ENCODE measurements at places on chromosomes 16 and 17.

DNA sequence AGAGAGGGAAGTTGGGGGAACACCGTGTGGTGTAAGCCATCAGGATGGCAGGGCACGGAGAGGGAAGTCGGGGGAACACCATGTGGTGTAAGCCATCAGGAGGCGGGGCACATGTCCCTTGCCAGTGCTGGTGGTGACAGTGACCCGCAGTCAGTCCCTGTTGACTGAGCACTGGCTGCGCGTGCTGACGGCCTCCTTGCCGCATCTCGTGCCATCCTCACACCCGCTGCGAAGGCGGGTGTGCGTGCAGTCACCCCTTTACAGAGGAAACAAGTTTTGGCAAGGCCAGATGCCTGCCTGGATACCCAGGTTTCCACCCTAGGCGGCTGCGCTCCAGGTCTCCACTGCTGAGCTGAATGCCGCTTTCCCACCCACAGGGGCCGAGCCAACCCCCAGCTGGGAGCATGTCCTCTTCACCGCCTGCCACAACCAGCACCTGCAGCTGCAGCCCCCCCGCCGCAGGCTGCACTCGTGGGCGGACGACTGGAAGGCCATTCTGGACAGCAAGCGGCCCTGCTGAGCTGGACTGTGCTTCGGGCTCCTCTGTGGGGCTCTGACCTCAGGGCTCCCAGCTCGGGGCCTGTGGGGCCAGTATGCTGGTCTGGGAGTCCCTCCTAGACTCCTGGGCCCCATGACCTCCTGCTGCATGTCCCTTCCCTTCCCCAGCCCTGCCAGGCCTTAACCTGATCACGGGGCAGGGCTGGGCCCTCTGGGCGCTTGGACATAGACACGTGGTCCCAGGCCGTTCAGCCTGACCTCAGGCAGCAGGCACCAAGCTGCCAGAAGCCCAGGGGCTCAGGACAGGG is 43.5 kb downstream of the NT5M start:
- DNase-seq: no peak

DNA sequence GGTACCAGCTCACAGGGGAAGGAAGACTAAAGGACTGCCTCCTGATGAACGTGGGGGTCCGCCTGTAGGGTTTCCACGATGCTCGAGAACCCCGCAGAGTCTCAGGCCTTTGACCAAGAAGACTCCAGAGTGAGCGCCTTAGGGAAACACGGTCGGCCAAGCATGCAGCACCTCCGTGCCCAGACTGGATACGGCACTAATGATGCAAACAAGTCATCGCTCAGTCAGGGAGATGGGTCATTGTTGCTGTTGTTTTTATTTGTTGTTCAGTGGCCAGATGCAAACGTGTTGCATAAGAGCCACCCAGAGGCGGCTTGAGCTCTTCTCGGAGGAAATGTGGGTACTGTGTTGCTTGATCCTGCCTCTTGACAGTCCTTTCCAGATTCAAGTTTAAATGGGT is 19.3 kb upstream of the RBFOX3 start:
- no peak for DNase-seq

DNA sequence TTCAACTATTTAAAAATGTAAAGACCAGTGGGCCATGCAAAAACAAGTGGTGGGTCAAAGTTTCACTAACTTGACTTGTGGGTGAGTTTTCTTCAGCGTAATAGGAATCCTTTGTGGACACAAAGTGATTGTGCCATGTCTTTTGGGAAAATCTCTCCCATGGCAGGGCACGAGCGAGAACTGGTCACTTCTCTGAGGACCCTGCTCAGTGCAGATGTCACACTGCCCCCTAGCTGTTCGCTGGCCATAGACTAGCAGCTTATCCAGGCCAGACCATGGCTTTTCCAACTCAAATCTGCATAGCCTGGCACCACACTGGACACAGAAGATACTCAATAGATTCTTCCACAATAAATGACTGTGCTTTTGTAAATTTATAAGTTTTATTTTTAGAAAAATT is 306.0 kb upstream of the CCL2 start:
- DNase-seq: no peak

DNA sequence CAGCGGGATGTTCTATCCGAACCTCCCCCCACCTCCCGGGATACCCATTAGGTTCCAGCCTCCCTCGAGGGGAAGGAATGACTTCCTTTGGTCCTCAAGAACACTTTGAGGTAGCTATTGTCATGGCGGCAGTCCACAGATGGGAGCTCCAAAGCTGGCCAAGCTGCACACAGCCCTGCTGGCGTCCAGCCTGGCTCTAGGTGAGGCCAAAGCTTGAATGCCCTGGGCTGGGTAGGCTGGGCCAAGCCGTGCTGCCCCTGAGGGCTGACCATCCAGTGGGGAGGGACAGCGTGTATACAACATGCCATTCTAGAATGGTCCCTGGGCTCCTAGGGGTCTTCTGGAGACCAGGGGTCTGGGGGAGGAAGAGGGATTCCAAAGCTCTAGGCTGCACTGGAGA is 43.5 kb downstream of the PEMT start:
- no peak for DNase-seq

- DNase-seq: no peak
Measured at GRCh38 chr16:9256196-9256595, 164.8 kb downstream of the HAPSTR1 start.

DNA sequence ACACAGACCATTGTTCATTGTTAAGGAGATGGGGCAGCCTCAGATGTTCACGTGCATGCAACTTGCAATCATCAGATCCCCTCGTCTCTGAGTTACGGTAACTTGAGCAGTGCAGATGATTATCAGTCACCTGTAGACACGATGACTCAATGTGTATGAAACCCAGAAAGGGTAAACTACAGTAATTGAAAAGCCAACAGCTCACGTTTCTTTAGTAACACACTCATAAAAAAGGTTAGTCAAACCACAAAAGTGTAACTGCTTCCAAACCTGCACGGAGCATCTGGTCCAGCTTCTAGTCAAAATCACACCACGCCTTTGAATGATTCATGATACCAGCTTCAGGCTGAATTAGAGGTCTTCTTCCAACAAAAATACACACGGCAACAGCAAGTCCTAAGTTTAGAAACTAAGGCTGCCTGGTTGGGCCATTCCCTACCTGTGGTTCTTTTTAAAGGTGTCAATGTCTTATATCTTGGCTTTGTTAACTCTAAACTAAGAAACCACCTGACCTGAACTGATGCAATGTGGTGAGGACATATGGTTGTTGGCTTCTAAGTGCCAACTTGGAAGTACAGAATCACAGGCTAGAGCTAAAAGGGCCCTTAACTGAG is 32.3 kb downstream of the GRB7 start:
- peak; percentile 37 for DNase-seq

GRCh38 chr16:57013229-57013628 is 23.9 kb downstream of the NLRC5 start:
- DNase-seq: no peak

GRCh38 chr17:73610331-73610911 is 33.8 kb downstream of the SDK2 start:
- DNase-seq: no peak

GRCh38 chr17:647324-648197 is 67.1 kb downstream of the VPS53 start:
- no peak for DNase-seq

GRCh38 chr17:74182041-74182723 is 21.3 kb upstream of the RPL38 start:
- DNase-seq: no peak

DNA sequence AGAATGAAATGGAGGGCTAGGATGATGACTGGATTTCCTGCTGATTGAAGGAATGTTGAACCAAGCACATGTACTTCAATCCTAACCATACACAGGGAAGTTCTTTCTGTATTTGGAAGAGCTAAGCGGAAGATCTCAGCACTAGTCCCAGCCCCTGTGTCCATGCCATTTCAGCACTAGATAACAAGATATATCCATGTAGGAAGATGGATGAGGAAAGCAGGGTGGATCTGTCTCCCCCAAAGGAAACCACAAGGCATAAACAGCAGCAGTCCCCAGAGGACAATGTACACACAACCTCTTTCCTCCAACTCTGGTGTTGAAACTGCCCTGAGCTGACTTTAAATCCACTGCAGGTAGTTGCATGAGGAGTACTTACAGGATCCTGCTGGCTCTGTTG is 75.1 kb downstream of the GRIN2A start:
- no peak for DNase-seq

DNA sequence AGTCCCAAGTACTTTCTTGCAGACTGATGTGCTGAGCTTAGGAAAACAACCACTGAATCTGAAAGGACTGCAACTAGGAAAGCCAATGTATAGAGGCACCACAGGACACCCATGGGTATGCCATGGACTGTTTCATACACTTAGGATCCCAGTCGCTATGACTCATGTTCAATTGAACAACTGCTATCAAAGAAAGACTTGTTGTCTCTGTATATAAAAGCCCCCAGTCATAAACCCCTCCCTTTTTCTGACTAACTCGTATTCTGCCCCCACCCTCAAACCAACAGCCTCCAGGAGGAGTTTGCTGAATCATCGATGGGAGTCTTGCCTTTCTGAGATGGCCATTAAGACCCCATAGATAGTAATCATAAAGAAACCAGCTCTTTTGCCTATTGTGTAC is 205.4 kb downstream of the ANKFN1 start:
- DNase-seq: no peak

DNA sequence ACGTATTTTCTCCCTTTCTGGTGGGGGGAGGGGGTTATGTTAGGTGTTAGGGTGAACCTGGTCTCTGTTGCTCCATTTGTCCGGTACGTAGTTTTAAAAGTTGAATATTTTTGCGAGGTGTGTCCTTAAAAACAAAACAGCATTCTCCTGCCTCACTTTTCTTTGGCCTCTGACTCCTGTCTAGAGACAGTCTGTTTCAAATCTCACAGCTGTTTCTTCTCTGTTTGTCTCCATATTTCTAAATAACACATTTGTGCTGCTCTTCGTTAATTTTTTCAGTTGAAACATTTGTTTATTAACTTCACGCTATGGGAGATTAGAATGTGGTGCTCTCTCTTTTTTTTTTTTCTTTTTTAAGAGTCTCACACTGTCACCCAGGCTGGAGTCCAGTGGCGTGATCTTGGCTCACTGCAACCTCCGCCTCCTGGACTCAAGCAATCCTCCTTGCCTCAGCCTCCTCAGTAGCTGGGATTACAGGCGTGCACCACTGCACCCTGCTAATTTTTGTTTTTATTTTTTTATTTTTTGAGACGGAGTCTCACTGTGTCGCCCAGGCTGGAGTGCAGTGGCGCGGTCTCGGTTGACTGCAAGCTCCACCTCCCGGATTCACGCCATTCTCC is 31.7 kb downstream of the RPA1 start:
- DNase-seq: no peak

DNA sequence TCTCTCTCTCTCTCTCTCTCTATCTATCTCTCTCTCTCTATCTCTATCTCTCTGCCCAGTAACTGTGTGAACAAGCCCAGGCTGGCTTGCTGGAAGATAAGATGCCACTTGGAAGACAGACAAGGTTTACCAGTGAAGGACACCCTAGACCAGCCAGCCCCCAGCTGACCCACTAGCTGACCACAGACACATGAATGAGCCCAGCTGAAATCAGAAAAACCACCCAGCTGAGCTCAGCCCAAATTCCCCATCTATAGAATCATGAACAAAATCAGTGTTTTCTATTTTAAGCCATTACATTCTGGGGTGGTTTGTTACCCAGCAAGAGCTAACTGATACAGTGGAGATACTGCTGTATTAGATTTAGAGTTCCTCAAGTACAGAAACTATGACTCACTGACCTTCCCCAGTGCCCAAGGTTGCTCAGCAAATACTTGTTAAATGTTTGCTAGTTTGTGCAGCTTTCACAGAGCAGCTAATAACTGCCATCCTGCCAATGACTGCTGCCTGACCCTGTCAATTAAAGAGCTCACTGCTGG is 18.0 kb downstream of the EMP2 start:
- no peak for DNase-seq

Data from activated T-helper 1 cell treated with Interleukin-2 at 50 U/mL for 16 hours (primary cell).